ENCODE measurements at places on chromosomes 2 and 18.

GRCh38 chr2:31151501-31151900 is 13.3 kb upstream of the GALNT14 start:
- DNase-seq, result no peak

DNA sequence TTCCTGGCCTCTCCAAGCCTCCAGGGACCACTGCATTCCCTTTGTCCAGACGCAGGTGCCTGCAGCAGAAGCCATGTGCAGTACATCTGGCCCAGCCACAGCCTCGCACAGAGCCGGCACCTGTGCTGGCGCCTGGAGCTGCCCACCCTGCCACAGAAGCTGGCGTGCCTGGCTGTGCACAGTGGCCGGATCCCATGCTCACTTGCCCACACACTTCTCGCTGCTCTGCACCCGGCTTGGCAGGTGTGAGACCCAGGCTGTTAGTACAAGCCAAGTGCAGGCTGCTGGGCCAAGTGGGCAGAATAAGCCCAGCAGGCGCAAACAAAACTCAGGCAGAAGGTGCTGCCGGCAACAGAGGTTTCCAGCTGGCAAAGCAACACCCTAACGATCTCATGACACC is 124.5 kb upstream of the CCDC150 start:
- no peak for DNase-seq

GRCh38 chr2:97907369-97908100 is 88.2 kb downstream of the TMEM131 start:
- DNase-seq, result no peak

DNA sequence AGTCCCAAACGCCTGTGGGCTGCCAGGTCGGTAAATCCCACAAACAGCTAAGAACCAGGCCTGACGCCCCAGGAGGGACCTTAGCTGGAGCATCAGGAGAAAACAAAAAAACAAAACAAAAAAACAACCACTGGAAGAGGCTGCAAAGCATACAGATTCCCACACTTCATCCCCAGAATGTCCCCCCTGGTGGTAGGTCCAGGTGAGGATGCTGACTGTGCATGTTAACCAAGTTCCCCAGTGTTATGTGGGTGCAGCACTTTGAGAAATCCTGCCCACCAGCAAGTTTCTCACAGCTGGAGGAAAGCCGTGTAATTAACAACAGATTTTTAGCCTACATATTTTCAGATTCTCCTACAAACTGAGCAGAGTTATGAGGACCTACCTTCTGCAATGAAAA is 15.1 kb downstream of the ST3GAL5 start:
- DNase-seq, result no peak
